ENCODE measurements at places on chromosomes 3 and 15. TPM values are rescaled to one million over a fixed set of nuclear protein-coding genes. Genes with fewer than 3 reads are reported as not detected.

- no peak for DNase-seq
Measured at GRCh38 chr3:163561151-163561550, 1517.1 kb downstream of the SI start.

DNA sequence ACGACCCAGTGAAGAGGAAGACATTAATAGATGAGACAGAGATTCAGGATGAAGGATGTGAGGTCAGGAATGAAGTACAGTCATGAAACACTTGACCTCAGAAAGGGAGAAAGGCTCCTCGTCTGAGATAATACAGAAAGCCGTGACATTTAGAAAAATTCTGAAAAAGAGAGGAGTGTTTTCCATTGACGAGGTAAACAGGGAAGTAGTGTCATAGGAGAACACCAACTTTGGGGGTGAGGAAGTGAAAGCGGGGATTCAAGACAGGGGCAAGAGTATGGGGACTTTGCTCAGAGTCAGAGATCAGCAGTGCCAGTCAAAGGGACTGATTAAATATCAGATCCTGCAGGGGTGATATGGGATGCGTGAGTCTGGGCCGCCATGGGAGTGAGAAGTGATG lies 160.9 kb downstream of the PLCL2 start:
- no peak for DNase-seq

The GOLGA8K gene
- 0.74 TPM for polyA plus RNA-seq

The MRAS gene
- polyA plus RNA-seq = 90.9 TPM

GRCh38 chr3:194871143-194871863 lies 185.6 kb downstream of the FAM43A start:
- DNase-seq = no peak

DNA sequence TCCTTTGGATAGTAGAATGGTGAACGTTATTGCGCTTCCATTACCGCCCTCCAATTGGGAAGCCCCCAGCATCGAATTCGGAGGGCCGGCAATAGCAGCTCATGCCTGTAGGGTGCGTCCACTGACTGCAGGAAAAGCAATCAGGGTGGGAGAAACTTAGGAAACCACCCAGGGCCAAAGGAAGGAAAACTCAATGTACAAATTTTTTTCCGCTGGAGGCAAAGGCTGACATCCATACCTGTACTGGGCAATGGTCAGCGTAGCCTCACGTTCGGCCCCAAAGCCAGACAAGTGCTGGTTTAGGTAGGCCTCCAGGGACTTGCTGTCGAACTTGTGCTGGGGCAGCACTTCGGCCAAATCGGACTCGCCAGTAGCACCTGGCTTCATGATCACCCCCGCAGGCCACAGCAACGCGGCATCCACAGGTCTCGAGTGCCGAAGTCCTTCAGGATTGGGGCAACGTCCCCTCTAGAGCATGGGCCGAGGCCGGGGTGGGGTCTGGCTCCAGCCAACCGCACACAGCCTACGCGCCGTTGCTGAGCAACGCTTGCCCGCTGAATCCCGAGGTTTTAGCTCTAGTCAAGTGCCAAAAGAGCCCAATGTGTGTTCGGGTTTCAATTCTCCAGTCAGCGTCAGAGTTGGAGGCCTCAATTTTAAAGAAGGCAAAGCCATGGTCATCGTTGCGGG lies at the start of gene ACAD11:
ACAD11 (minus strand) TSS at position 445 of the 687 bp plus-strand sequence; CDS start at position 387, 58 bp downstream.
- peak; percentile 83 for DNase-seq

GRCh38 chr3:86793786-86794185 lies 197.2 kb downstream of the VGLL3 start:
- DNase-seq = peak; percentile 41

DNA sequence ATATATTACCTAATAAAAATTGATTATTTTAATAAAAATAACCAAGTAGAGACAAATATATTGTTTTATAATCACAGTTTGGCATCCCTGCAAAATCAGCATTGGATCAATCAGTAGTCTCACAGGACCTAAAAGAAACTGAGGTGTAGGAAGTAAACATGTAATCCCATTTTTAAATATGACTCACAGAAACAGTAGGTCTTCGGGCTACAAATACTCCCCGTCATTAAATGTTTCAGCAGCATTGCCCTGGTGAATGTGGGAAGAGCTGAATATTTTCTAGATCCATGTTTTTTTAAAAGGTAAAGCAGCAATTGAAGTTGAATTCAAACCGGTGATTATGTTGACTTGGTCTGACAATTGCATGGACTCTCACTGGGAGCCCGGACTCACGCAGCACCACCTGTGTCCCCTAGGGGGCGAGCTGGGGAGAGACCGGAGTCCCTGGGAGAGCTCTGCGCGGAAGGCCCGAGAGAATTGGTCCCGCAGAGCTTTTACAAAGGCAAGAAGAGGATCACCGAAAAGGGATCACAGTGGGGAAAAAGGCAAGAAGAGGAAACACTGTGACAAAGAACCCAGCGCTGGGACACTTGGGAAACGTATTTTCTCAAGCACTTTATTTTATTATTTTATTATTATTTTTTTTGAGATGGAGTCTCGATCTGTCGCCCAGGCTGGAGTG lies 17.2 kb upstream of the USP3 start:
- DNase-seq = peak; percentile 69

All from muscle of arm (tissue), 14 donors.